ENCODE measurements at places on chromosomes 13 and 19.

DNA sequence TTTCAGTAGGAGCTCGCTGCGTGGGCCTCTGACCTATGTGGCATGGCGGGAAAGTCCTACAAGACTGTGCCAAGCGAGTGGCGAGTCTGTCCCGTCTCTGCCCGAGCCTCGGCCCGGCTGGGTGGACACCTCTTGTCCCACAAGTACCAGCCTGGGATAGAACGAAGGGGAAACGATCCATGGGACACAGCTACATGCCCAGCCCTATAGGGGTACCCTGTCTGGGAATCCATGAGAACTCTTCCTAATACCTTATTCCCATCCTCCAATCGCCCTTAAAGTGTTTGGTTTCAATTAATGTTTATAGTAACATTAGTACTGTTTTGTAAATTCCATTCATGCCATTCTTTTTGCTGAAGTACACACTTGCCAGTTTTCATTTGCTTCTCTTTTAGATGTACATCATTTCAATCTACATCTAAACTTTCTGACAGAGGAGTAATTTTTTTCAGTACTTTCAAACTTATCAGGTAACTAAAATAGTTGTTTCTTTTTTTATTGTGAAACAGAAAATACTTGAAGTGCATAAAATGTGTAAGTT, 667 bp upstream of the ZNF790 start:
- no peak for DNase-seq

DNA sequence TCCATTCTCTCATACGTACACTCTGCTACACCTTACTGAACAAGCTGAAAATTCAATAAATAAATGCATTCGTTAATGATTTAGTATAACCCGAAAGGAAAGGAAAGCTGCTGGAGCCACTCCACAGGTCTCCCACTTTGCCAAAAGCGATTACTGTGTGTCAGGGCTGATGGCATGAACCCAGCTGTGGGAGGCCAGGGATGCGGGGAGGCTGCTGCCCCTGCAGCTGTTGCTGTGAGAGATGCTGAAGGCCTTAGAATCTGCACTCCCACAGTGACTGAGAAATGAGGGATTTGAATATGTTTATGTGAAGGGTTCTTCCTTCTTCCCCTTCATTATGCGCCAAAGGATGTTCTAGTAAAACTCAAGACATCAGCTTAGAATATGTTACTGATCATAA, 58.7 kb upstream of the NBEA start:
- no peak for DNase-seq

DNA sequence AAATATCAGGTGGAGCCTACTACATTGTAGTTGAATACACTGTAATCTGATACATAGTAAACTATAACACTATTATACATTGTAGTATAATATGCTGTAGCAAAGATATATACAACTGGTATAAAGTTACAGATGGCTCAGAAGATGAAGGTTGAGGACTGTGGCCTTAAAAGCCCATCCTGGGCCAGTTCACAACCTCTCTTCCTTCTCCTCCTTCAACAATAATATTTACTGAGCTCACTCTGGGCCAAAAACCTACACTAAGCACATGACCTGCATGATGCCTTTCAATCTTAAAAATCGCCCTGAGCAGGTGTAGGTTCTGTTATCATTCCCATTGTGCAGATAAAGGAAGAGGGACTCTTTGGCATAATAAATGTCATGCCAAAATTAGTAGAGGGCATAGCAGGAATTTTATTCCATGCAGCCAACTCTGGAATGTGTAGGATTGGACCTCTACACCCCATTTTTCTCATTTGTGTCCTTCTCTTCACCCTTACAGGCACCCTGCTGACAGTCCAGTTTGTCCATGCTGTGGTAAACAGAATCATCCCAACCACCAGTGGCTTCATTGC, 14.6 kb upstream of the SIN3B start:
- peak; percentile 23 for DNase-seq

GRCh38 chr13:21719463-21719862, 48.6 kb downstream of the FGF9 start:
- no peak for DNase-seq

DNA sequence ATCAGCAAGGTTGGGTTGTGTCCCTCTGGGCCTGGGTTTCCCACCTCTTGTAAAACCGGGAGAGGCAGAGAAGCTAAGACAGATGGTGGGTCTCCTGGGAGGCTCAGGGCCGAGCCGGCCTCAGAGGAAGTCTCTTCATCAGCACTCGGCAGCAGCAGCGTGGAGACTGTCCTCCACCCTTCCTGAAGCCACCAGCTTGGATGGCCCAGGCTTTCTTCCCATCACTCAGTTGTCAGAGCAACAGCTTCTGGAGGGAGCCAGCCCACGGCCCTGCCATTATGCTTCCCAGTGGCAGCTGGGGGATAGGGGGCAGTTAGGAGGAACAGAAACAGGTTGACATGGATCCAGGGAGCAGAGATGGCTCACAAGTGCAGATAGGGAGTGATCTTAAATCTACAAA, 191.0 kb downstream of the KATNAL1 start:
- DNase-seq: no peak

GRCh38 chr19:38718747-38719543, 25.3 kb downstream of the CAPN12 start:
- peak; percentile 40 for DNase-seq

DNA sequence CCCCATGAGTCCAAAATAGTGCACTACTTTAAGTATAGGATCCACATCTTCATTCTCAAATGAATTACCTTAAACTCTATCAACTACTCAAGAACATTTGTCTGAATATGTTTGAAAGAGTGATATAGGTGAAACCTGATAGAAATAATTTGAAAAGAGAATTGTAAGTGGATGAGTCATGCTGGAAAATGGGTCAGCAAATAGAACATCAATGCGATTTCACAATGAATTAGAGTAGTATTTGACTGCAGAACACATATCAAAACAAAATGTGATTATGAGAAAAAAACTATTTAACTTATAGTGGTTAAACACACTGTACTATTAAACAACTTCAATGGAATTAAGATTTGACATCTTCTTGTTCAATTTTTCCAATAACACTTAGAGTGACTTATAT, 300.6 kb upstream of the KLHL1 start:
- no peak for DNase-seq

- no peak for DNase-seq
Measured at GRCh38 chr13:52447354-52447753, 3.1 kb downstream of the VPS36 start.

GRCh38 chr13:97798836-97799235, 154.6 kb upstream of the IPO5 start:
- peak; percentile 51 for DNase-seq

DNA sequence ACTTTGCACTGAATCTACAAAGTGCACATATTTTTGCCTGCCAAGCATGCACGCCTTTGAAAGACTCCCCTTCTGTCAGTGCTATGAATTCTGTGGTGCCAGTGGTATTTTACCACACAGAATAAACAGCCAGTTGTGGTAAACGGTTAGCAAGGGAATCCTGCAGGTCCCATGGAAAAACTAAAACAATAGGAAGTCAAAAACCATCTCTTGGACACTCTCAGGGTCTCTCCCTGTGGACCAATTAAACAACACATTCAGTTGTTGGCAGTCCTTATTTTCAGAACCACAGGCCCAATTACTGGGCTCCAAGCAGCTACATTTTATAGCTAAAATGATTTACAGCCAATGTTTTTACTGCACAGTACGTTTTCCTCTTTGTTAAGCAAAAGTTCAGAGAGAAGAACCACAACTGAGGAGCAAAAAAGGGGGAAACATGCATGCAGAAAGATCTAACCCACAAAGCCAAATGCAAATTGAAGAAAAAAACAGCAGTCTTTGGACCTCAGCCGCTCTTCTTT, 116.9 kb downstream of the KCTD12 start:
- no peak for DNase-seq

DNA sequence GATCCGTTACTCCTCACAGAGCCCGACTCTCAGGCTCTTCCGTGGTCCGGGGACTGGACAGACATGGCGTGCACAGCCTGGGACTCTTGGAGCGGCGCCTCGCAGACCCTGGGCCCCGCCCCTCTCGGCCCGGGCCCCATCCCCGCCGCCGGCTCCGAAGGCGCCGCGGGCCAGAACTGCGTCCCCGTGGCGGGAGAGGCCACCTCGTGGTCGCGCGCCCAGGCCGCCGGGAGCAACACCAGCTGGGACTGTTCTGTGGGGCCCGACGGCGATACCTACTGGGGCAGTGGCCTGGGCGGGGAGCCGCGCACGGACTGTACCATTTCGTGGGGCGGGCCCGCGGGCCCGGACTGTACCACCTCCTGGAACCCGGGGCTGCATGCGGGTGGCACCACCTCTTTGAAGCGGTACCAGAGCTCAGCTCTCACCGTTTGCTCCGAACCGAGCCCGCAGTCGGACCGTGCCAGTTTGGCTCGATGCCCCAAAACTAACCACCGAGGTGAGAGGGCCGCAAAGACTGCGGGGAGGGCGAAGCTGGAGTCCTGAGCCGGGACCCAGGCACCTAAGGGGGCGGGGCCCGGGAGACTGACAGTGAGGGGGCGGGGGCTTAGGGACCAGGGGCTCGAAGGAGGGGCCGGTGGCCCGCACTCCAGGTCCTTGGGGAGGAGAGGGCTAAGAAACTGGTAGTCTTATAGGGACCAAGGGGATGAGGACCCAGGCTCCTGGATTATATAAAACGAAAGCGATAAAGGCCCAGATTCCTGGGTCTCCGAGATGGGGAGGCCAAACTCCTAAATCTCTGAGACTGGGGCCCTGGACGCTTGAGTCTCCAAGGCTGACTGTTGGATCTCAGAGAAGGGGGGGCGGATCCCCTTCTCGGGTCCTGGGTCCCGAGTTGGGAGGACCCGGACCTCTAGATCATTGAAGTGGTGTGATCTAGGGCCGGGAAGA, 2.0 kb downstream of the ETV2 start:
- DNase-seq: peak; percentile 81

DNA sequence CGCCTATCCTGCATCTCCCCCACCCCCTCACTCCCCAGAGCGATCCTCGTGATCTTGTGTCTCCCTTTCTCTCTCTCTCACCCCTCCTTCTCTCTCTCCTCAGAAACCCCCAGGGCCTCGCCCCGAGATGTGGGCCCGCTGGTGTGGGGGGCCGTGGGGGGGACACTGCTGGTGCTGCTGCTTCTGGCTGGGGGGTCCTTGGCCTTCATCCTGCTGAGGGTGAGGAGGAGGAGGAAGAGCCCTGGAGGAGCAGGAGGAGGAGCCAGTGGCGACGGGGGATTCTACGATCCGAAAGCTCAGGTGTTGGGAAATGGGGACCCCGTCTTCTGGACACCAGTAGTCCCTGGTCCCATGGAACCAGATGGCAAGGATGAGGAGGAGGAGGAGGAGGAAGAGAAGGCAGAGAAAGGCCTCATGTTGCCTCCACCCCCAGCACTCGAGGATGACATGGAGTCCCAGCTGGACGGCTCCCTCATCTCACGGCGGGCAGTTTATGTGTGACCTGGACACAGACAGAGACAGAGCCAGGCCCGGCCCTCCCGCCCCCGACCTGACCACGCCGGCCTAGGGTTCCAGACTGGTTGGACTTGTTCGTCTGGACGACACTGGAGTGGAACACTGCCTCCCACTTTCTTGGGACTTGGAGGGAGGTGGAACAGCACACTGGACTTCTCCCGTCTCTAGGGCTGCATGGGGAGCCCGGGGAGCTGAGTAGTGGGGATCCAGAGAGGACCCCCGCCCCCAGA, 12.8 kb upstream of the TOMM40 start:
- DNase-seq: no peak

DNA sequence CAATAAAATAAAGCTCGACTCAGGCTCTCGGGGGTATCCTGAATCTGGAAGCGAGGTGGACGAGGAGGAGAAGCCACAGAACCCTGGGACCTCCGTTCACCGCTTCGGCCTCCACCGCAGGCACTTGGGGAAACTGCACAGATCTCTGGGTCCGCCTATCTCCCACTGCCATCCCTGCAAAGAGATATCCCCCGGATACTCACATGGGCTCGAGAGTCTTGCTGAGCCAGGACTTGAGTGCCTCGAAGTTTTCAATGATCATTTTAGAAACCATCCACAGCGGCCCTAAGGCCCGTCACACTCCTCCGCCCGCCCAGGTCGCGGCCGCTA, 589 bp downstream of the RBM26 start:
- DNase-seq: no peak

GRCh38 chr13:49443357-49443703, 534 bp downstream of the CAB39L start:
- peak; percentile 48 for DNase-seq

DNA sequence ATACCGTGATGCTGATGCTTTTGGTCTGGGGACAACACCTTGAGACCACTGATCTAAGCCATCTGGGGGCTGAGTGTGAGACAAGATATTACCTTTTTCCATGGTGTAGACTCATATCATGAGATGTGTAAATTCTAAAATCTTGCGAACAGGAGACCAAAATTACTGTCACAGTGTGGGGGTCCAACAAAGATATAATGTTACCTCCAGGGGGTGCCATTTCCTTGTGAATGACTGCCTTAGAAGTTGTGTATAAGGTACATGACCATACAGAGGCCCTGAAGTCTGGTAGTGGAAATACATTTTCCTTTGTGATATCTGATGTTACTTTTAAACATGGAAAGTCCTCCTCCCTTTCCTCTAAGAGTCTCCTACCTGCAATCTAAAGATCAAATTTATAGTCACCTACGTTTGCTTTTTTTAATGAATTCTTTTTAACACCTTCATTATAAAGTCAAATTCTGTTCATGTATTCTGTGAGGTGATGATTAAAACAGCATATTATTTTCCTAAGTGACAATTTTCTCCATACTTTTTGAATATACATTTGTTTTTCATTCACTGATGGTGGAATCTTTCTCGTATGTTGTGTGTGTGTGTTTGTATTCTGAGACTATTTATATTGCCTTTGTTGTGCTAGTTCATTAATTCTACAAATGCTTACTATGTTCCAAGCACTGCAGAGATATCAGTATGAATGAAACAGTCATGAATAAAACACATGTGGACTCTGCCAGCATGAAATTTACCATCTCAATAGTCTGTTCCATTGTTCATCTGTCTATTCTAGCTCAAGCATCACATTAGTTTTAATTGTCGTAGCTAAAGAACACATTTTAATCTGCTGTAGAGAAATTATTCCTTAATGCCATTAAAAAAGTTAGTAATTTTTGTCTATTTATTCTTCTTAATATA, 113.7 kb downstream of the RFC3 start:
- peak; percentile 67 for DNase-seq

DNA sequence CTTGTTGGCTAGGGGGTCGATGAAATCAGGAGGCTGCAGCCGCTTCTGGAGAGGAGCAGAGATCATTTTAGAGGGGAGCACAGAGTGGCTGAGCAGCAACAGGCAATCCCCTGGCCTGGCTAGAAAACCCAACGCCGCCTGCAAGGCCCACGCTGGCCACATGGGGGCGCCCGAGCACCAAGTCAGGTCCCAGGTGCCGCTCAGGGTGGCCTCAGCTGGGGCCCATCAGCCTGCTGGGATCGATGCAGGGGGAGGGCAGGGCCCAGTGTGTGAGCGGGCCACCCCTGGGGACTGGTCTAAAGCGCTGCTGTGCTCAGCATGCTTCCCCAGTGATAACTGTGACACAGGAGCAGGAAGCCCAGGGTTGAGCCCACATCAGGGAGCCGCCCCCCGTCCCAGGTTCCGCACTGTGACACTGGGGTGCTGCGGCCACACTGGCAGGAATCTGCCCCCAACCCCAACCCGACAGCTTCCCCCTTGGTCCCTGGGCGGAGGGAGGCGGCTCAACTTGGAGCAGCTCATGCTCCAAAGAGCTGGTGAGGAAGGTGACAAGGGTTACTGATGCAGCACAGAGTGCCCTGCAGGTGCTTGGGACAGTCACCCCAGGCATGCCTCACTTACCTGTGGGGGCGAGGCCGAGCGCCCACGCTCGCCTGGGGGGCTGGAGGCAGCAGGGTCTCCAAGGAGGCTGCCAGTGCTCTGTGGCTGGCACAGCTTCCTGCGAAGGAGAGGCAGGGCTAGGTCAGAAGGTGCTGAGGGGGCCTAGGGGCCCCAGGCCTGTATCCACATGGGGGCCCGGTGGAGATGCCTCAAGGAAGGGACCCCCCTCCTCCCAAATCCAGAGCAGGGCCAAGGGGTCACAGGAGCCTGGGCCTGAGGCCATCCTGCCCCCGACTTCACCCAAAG, 13.3 kb upstream of the ISYNA1 start:
- DNase-seq: peak; percentile 73

Measured in fibroblast of skin of right biceps (primary cell).